Muscle of arm (tissue), 14 donors: ENCODE measurements at places on chromosomes 4 and X. TPM values are rescaled to one million over a fixed set of nuclear protein-coding genes. Genes with fewer than 3 reads are reported as not detected.

The TBL1X gene
- polyA plus RNA-seq = 11.6 TPM

DNA sequence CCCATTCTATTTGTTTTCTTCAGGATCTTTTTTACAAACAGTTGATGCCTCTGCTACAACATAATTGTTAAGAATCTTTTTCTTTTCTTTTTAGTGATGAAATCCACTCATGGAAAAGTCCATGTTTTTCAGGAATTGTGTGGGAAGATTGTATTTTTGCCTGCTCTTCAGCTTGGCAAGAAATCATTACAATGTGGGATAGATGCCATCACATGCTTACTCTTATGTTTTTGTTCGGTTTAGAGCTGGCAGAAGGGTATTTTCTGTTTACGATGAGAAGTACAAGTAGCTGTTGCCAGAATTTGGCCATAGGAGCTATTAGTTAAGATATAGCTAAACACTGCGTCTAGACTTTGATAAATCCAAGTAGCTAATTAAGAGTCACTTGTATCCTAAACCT, 2585.3 kb downstream of the ARAP2 start:
- DNase-seq = peak; percentile 3

DNA sequence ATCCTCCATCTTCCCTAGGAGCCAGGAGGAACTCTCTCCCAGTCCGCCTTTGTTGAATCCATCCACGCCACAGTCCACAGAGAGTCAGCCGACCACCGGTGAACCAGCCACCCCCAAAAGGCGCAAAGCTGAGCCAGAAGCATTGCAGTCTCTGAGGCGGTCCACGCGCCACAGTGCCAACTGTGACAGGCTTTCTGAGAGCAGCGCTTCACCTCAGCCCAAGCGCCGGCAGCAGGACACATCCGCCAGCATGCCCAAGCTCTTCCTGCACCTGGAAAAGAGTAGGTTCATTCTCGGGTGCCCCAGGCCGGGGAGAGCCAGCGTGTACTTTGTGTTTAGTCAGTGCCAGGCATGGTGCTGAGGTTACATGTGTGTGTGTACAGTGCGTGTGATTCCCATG, 7.4 kb downstream of the MSL3 start:
- no peak for DNase-seq

GRCh38 chr4:102717448-102718092, 43.2 kb downstream of the MANBA start:
- DNase-seq = no peak
